Kidney glomerular epithelial cell (primary cell): ENCODE measurements at places on chromosomes 7 and 10.
A peak's percentile ranks its signal among the peaks of the same experiment; 100 is the strongest.

DNA sequence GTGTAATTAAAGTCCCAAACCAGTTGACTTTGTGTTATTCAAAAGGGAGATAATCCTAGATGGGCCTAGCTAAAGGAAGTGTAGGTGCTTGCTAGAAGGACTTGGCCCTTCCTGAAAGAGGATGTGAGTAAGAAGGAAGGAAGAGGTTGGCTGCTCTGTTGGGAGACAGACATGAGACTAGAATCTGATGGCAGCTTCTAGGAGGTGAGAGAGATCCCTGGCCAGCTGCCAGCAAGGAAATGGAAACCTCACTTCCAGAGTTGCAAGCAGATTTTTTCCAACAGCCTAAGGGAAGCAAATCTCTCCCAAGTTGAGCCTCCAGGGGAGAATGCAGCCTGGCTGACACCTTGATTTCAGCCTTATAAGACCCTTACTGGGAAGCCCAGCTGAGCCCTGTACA, 368.4 kb upstream of the ZMIZ1 start:
- no peak for DNase-seq

- no peak for DNase-seq
Measured at GRCh38 chr7:64494912-64495461, 67.9 kb downstream of the ZNF680 start.

GRCh38 chr7:95472581-95473161, 13.1 kb upstream of the ASB4 start:
- peak; percentile 84 for DNase-seq

GRCh38 chr10:79255007-79255507, 92.2 kb upstream of the PPIF start:
- no peak for DNase-seq

DNA sequence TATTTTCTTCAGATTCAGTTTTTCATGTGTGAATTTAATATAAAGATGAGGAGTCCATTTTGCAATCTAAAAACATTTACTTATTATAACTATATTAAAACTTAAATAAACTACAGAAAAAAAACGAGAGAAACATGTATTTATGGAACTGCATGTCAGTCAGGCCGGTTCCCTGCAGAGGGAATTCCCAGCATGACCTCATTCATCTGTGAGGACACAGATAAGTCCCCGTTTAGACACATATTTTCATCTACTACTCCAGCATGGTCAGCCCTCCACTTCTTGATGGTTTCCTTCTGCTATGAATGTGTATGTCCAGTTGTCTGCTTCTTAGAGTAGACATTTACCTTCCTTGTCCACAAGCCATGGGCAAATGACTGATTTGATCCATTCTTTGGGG, 339.1 kb downstream of the SEMA3D start:
- no peak for DNase-seq

GRCh38 chr10:6141296-6142151, 52.7 kb downstream of the RBM17 start:
- peak; percentile 64 for DNase-seq

DNA sequence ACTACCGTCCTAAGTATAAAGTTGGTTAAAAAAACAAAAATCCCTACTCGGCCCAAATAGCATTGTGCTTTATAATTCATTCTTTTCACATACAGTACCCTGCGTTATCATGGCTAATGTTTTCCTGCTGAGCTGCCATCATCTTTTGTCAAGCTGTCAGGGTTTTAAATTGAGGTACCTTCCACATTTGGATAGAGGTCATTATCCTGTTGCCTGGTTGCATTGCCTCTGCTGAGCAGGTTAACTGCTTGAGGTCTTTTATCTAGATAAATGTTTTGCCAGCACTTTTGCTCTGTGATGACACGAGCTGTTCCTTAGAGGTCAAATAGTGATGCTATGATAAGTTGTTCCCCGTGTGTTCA, 94.4 kb upstream of the FZD1 start:
- no peak for DNase-seq

DNA sequence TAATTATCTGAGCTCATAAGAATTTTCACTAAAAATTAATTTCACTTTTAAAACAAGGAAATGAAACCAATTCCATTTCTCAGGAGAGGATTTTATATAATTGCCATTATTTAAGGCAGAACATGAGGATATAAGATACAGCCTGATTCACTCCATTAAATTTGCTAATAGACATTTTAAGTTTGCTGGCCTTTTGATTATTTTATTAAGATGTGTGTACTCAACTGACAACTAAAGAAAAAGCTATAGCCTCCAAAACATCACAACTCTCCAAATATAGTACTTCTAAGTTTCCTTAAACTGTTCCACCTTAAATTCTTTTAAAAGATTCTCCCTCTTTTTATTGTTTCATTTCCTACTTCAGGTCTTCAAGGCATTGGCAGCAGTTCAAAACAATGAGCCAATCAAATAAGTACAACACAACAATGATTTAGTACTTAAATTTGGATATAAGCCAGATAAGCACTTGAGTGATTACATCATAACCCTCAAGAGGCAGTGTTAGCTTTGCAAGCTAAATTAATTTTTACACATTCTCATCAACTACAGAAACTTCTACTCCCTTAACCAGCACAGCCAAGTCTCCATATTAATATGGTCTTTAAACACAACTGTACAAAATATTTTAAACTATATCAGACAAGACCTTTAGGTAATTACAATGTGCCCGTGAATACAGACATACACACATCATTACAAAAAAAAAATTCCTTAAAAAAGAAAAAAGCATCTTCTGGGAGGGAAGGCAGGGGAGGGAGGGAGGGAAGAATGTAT, 121.8 kb downstream of the KMT2C start:
- peak; percentile 89 for DNase-seq

- DNase-seq, result peak; percentile 59
Measured at GRCh38 chr10:14674376-14675050, 100.2 kb downstream of the FAM107B start.

- no peak for DNase-seq
Measured at GRCh38 chr10:78981257-78981969, 87.4 kb upstream of the ZMIZ1 start.

DNA sequence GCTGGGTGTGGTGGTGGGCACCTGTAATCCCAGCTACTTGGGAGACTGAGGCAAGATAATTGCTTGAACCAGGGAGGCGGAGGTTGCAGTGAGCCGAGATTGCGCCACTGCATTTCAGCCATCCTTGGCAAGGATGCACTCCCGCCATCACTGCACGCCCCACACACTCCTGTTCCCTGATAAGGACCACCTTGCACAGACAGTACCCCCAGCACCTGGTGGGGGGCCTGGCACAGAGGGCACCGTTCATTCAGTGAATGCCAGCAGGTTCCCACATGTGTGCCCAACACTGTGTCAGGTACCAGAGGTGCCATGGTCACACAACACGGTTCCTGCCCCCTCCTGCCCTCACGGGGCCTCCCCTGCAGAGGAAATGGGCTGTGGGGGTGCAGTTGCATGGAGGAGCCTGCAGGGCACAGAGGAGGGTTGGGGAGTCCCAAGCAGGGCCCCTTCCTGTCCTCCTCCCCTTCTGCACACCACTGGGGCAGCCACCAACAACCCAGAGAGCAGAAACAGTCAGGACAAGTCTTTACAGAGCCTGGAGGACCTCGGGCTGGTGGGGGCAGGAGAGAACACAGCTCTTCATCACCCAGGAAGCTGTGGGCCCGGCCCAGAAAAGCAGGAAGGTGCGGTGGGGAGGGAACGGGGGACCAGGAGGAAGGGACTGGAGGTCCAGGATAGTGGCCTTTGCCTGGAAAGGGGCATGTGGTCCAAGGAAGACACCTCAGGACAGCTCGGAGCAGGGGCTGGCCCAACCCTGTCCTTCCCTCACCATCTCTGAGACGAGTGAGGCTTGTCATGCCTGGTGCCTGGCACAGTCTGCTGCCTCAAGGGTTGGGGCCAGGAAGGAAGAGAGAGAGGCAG, 7.1 kb downstream of the CRYGN start:
- DNase-seq, result no peak

- DNase-seq, result no peak
Measured at GRCh38 chr7:157739031-157739430, 402.2 kb downstream of the DNAJB6 start.

- no peak for DNase-seq
Measured at GRCh38 chr7:157709531-157710251, 372.9 kb downstream of the DNAJB6 start.

DNA sequence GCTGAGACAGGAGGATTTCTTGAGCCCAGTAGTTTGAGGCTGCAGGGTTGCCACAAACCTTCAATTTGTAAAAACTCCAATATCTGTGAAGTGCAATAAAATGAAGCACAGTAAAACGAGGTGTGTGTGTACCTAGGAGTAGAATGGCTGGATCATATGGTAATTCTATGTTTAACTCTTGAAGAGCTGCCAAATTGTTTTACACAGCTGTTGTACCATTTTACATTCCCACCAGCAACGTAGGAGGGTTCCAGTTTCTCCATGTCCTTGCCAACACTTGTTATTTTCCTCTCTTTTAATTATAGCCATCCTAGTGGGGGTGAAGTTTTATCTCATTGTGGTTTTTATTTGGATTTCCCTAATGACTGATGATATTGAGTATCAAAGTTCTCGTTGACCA, 16.2 kb downstream of the PLEKHA1 start:
- no peak for DNase-seq

DNA sequence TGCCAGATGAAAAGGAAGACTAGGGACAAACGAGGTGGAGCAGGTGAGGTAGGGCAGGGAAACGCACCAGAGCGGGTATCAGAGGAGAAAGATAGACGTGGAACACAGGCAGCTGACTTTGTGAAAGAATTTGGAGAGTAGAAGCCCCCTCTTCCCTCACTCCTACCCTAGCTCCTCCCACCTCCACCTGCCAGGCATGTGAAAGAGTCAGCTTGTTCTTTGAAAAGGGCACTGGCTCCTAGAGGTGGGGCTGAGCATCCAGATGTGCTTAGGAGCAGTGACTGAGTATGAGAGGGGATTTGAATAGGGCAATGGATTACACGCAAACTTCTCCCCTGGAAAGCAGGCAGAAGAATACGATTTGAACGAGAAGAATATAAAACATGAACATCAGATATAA, 174.2 kb upstream of the INHBA start:
- no peak for DNase-seq

DNA sequence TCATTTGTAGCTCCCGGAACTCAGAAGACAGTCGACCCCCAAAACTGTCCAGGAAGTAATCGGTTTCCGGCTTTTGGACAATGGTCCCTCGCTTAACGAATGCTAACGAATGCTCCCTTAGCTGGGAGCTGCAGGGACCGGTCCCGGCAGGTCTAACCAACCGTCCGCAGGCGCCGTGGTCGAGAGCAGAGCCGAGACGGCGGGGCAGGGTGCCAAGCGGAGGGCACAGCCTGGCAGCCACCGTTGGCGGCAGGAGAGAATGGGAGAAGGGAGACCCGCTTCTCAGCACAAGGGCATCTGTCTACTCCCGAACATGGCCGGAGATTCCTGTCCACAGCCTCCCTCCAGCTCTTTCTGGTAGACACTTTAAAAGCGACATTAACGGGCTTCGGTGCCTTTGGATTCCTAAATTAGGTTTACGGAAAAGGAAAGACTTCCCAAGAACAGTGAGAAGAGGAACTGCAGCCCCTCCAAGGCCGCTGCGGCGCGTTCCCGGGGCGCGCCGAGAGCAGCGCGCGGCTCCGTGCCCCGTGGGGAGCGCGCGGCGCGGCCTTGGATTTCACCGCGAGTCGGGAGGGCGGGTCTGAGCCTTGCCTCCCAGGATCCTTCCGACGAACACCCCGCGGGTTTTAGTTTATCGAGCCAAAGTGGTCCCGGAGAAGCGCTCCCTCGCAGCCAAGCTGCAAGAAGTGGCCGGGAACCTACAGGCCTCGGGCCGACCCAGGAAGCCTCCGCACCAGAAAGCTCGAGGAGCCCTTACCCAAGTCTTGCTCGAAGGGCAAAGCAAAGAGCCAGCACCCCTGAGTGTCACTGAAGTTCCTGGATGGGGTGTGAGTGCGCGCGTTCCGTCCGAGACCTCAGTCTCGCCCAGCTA, 3.6 kb upstream of the TBX20 start:
- DNase-seq, result no peak

- no peak for DNase-seq
Measured at GRCh38 chr7:151139791-151140190, 27.7 kb downstream of the GBX1 start.

DNA sequence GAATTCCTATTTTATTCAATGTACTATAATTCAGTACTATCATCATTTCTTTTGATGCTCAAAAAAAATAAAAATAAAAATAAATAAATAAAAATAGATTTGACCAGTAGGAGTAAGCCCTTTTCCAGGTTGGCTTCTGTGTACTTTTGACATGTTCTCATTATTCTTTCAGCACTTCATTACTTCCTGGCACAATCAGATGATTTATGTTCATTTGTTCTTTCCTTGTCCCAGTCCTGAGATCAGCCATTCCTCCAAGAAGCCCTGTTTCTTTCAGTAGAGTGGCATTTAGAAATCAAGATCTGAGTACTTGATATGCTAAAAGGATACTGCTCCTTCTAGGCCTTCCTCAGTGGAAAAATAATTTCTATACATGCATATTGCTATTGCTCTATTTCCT, 20.9 kb downstream of the ARL4A start:
- DNase-seq, result no peak

- DNase-seq, result peak; percentile 61
Measured at GRCh38 chr10:7519351-7519750, 108.5 kb upstream of the SFMBT2 start.

GRCh38 chr7:68078157-68078710, 1081.6 kb downstream of the TYW1 start:
- no peak for DNase-seq

GRCh38 chr7:130384371-130384801, 4.1 kb downstream of the CPA1 start:
- DNase-seq, result no peak

GRCh38 chr10:77608281-77608680, 29.3 kb downstream of the KCNMA1 start:
- no peak for DNase-seq

DNA sequence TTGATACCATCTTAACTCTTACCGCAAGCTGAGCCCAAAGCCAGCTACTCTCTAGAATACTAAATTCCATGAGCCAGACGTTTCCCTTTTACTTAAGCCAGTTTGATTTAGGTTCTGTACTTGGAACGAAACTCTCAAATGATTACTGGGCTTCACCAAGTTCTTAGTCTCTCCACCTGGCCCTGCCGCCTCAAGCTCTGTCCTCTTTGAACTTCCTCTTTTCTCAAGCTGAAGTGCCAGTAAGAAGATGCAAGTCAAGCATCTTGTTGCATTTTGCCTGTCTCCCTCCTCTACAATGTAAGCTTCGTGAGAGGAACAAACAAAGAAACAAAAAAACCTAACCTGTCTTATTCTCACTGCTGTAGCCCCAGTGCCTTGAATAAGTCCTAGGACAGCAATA, 358.2 kb upstream of the NPVF start:
- DNase-seq, result no peak
